ENCODE measurements at places on chromosomes 5 and 9.

DNA sequence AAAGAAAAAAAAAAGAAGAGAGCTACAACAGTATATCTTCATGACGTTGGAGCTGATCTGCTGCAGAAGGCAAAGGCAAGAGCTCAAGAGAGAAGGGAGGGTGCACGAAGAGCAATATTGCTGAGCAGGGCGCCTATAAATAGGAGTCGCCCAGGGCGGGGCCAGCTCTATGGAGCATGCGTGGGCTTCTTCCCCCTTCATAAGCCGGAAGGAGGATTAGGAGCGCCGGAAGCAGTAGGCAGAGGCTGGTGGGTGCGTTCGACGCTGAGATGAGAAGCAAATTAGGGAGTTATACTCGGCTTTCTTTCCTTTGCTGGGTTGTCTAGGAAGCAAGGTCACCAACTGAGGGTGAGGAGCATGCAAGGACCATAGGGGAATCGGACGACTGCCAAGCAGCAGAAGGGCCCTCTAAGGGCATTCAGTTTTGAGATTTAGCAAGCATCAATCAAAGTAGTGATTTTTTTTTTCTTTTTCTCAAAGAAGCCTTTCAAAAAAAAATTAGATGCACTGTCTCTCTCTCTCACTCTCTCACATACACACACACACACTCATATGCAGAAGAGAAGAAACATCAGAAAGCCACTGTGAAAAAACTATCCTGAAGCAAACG lies 496.7 kb downstream of the ENC1 start:
- DNase-seq = no peak

- DNase-seq = no peak
These were observed 167.0 kb upstream of the DMRTA1 start for GRCh38 chr9:22279636-22280035.

DNA sequence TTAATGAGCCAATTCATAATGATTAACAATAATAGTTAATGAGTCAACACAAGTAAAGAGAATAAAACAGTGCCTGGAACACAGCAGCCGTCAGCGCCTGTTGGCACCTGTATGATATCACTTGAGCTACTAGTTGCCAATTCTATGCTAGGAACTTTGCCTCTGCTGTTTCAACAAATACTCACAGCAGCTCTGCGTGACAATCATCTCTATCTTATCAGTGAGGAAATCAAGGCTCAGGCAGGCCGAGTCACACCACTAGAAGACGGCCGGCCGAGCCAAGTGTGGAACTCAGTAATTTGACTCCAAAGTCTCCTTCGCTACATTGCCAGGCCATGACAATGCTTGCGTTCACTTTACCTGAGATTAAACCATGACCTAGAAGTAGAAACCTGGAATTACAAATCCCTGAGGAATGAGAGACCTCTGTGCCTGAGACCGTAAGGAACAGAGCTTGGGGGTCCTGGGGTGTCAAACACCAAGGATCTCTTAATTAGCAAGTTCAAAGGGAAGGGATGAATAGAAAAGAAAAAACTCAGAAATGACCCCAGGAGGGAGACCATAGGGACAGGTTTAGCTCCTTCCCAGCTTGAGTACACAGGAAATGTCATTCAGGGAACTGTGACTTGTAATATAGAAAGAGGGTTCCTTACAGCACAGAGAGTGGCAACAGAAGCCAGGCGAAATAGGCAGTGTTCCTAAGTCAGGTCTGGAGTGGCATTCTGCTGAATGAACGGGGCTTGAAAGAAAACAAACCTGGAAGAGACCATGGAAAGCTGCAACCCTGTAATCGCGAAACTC lies 109.1 kb downstream of the SUSD1 start:
- DNase-seq = peak; percentile 95

GRCh38 chr9:80061940-80062339 lies 490.2 kb downstream of the TLE4 start:
- peak; percentile 97 for DNase-seq

GRCh38 chr5:65774346-65774745 lies 52.3 kb downstream of the NLN start:
- DNase-seq = peak; percentile 63

- DNase-seq = no peak
These were observed 189.3 kb upstream of the PIK3R1 start for GRCh38 chr5:68026092-68026885.

GRCh38 chr5:170896779-170897178 lies 35.0 kb downstream of the RANBP17 start:
- DNase-seq = no peak

GRCh38 chr5:67187006-67187715 lies 9.4 kb downstream of the CD180 start:
- DNase-seq = no peak

DNA sequence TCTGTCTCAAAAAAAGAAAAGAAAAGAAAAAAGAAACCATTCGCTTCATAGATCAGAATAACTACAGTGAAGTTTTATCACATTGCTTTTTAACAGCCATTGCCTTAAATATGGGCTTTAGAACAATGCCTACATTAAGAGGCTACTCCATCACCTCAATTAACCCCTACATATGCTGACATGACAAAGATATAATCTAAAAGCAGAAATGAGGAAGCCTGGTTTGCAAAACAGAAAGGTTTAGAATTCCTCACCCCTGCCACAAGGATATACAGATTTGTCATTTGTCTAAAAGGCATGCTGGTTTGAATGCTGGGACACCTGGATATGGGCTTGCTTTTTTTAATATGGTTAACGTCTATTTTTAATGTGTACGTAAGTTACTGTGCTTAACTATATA lies 1353.0 kb upstream of the C9orf72 start:
- DNase-seq = no peak

- DNase-seq = no peak
These were observed 2.7 kb upstream of the HSPA4 start for GRCh38 chr5:133048993-133049725.

- DNase-seq = no peak
These were observed 159.3 kb downstream of the TMC1 start for GRCh38 chr9:72680593-72681282.

DNA sequence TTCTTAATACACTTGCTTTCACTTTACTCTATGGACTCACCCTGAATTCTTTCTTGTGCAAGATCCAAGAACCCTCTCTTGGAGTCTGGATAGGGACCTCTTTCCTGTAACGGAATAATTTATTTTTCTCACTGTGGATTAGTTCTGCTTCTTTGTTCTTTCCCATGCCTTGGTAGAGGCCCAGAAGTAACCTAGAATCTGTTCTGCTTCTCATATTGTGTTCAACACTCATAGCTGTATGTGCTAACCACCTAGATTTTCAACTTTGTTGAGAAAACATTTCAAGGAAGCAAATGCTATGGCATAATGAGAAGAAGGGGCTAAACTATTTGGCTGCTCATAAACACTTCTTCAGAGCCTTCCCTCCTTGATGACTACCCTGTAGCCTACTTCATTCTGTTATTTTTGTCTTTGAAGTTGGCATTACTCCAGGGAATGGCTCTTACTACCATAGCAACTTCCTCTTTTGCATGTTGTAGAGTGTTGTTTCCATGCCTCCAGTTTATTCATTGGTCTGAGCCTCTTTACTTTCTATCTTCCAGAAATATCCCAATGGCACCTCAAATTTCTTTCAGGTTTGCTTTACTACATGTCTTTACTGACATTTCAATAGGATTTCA lies 74.3 kb downstream of the KIAA0825 start:
- peak; percentile 26 for DNase-seq

GRCh38 chr5:32193591-32193990 lies 19.5 kb upstream of the GOLPH3 start:
- peak; percentile 37 for DNase-seq

GRCh38 chr5:72988769-72989168 lies 32.9 kb downstream of the FCHO2 start:
- DNase-seq = no peak

- DNase-seq = no peak
These were observed 187.7 kb upstream of the MPDZ start for GRCh38 chr9:13467157-13467556.

DNA sequence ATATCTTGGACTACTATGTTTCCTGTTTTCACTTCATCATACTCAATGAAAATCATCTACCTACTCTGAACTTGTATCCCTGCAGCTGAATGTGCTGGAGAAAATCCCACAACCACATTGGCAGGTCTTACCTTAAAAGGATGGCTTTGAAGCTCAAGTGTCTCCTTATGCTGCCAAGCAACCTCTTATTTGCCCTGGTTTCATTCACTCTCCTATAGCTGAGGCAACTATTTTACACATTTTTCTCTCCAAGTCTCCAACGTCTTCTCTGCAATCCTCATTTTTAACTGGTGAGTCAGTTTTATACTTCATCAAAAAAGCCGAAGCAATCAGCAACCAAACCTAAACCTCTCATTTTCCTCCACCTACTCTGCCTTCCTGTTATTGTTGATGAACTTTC lies 49.7 kb downstream of the POU4F3 start:
- peak; percentile 25 for DNase-seq

- DNase-seq = no peak
These were observed 13.6 kb upstream of the VDAC1 start for GRCh38 chr5:134018154-134018985.

Measured in HFFc6 (cell line).